Naive thymus-derived CD8-positive, alpha-beta T cell (primary cell): ENCODE measurements at places on chromosomes 3 and 15.
A peak's percentile ranks its signal among the peaks of the same experiment; 100 is the strongest.

- H3K4me3 ChIP-seq, result no peak overlapping the region
- H3K4me1 ChIP-seq, result no peaks in the 10 kb centered on the region
- DNase-seq, result no peak
- H3K27me3 ChIP-seq, result peaks cover 10% of the 10 kb centered on the region
- no peaks in the 10 kb centered on the region for H3K36me3 ChIP-seq
- no peak overlapping the region for H3K27ac ChIP-seq
These were observed 21.7 kb downstream of the AQP9 start for GRCh38 chr15:58159827-58160386.

DNA sequence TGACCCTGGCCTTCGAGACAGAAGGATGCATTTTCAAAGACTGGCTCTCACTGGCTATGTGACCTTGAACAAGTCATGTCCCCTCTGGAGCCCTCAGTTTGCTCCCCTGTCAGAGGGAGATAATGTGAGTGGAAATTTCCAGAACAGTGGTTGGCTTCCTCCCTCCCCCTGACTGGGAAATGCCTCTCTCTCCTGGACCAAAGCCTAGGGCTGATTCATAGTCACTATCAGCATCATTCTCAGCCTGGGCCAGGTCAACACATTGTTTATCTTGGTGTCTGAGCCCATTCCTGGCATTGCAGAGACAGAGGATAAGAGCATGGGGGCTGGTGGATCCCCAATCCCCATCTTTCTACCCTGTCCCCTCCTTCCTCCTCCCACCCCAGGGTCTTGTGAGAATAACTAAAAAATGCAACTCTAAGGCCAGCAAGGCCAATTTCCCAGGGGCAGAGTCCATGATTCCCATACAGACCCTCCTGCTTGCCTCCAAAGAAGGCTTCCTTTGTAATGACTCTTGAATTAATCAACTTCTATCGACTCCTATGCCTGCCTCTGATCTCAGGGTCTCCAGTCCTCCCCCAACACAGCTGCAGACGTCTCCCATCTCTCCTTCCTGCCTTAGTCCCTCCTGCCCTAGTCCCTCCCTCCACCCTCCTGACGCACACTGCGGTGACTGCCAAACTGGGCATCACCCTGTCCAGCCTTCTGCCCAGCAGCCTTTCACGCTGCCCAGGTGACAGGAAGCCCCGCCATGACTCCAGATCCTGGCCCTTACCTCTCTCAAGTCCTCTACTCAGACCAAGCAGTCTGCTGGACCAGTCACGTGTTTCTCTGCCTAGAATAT lies 35.4 kb upstream of the CORO2B start:
- no peak for DNase-seq
- H3K4me1 ChIP-seq, result no peaks in the 10 kb centered on the region
- no peak overlapping the region for H3K27ac ChIP-seq
- H3K4me3 ChIP-seq, result no peak overlapping the region
- H3K36me3 ChIP-seq, result no peaks in the 10 kb centered on the region

GRCh38 chr3:135106445-135106844 lies 311.4 kb downstream of the EPHB1 start:
- no peak overlapping the region for H3K27ac ChIP-seq
- no peak for DNase-seq
- no peaks in the 10 kb centered on the region for H3K4me1 ChIP-seq
- peaks cover 8% of the 10 kb centered on the region for H3K27me3 ChIP-seq

DNA sequence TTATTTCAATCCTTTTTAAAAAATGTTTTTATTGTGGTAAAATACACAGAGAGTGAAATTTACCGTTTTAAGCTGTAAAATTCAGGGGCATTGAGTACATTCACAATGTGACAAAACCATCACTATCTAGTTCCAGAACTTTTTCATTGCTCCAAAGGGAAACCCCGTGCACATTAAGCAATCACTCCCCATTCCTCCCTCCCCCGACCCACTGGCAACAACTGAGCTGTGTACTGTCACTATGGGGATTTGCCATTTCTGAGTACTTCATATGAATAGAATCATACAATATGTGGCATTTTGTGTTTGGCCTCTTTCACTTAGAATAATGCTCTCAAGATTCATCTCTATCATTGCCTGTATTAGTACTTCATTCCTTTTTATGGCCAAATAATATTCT lies 45.5 kb upstream of the BOC start:
- no peaks in the 10 kb centered on the region for H3K36me3 ChIP-seq
- no peaks in the 10 kb centered on the region for H3K4me1 ChIP-seq
- H3K27me3 ChIP-seq, result peaks cover 9% of the 10 kb centered on the region
- no peak overlapping the region for H3K27ac ChIP-seq
- no peak for DNase-seq

- peaks cover 19% of the 10 kb centered on the region for H3K27me3 ChIP-seq
- H3K4me1 ChIP-seq, result no peaks in the 10 kb centered on the region
- no peak for DNase-seq
- no peaks in the 10 kb centered on the region for H3K36me3 ChIP-seq
- H3K27ac ChIP-seq, result no peak overlapping the region
These were observed 71.4 kb downstream of the ARNT2 start for GRCh38 chr15:80475572-80475971.

GRCh38 chr3:34016925-34017587 lies 218.6 kb downstream of the PDCD6IP start:
- H3K4me3 ChIP-seq, result peak overlapping the region; percentile 56
- peaks cover 49% of the 10 kb centered on the region for H3K4me1 ChIP-seq
- peaks cover 1% of the 10 kb centered on the region for H3K27me3 ChIP-seq
- DNase-seq, result no peak

GRCh38 chr3:72888546-72889309 lies 882 bp downstream of the GXYLT2 start:
- H3K27me3 ChIP-seq, result peaks cover 43% of the 10 kb centered on the region
- DNase-seq, result no peak
- no peak overlapping the region for H3K27ac ChIP-seq
- H3K36me3 ChIP-seq, result peaks cover 4% of the 10 kb centered on the region
- H3K4me3 ChIP-seq, result peak overlapping the region; percentile 67

DNA sequence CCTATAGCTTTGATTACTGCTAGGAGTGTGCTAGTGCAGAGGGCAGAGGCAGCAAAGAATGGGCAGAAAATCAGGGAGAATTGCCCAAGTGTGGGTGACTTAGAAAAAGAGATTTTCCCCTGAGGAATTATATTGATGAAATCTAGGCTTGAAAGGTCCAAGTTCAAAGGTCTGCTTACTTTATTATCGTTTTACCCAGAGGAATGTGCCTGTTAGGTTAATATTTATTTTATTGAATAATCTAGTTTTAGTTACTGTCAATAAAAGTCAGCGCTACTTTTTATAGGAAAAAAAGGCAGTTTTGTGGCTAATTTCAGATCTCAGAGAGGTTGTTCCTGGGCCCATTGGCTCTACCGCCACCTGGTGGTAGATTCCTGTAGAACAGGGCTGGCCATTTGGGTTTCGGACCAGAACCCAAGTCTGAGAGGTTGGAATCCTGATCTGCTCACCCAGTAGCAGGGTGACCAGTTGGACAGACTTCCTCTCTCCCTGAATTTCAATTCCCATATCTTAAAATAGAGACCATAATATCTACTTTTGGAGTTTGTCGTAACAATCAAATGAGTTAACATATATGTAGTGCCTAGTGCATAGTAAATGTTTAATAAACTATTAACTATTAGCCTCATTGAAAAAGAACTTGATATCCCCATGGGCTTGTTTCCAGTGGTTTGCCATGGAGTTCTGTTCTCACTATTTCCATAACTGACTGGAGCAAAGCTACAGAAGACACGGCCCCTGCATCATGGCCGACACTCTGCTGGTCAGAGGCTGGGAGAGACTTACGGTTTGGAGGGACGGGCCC lies 62.7 kb upstream of the ZNF148 start:
- H3K27me3 ChIP-seq, result no peaks in the 10 kb centered on the region
- peak; percentile 24 for DNase-seq
- no peak overlapping the region for H3K4me3 ChIP-seq
- H3K27ac ChIP-seq, result no peak overlapping the region
- peaks cover 8% of the 10 kb centered on the region for H3K36me3 ChIP-seq

- H3K36me3 ChIP-seq, result no peaks in the 10 kb centered on the region
- DNase-seq, result no peak
- H3K4me3 ChIP-seq, result peak overlapping the region; percentile 11
- peak overlapping the region; percentile 38 for H3K27ac ChIP-seq
- H3K27me3 ChIP-seq, result no peaks in the 10 kb centered on the region
These were observed 20.1 kb upstream of the PLSCR5 start for GRCh38 chr3:146625186-146625775.

GRCh38 chr3:94171954-94172353 lies 109.1 kb downstream of the NSUN3 start:
- H3K27me3 ChIP-seq, result no peaks in the 10 kb centered on the region
- no peak overlapping the region for H3K4me3 ChIP-seq
- DNase-seq, result no peak
- H3K27ac ChIP-seq, result no peak overlapping the region
- H3K4me1 ChIP-seq, result no peaks in the 10 kb centered on the region
- H3K36me3 ChIP-seq, result no peaks in the 10 kb centered on the region

DNA sequence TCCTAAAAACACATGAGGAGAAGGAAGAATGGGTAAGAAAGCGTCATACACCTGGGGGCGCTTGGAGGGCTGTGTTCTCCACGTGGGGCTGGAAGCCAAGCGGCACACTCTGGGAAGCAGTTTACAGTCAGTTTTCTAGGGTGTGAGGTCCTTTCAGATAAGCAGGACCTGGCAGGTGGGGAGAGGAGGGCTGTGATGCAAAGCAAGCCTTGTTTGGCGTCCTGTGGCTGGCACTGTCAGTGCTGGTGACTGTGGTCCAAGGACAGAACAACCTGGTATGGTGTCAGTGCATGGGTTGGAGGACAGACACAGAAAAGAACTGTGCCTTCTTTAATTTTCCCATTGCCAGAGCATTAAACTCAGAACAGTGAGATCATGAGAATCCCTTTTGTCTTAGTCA lies 260.7 kb upstream of the NR2E3 start:
- H3K4me3 ChIP-seq, result no peak overlapping the region
- no peaks in the 10 kb centered on the region for H3K36me3 ChIP-seq
- peaks cover 4% of the 10 kb centered on the region for H3K27me3 ChIP-seq
- H3K27ac ChIP-seq, result no peak overlapping the region
- no peaks in the 10 kb centered on the region for H3K4me1 ChIP-seq
- DNase-seq, result no peak

DNA sequence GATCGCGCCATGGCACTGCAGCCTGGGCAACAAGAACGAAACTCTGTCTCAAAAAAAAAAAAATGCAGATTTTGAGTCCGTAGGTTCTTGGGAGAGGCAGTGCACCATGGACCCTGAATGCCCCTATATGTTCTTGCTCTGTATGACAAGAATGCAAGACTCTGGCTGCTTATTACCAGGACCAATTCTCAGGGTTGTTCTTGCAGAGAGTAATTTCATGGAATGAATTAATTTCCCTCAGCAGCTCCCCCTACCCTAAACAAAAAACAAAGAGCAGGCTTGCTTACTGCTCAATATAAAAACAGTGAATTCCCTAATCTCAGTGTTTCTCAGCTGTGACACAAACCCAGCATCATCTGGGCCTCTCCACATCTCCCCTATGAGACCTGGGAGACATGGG lies 20.5 kb upstream of the DYNC1LI1 start:
- H3K27me3 ChIP-seq, result peaks cover 3% of the 10 kb centered on the region
- no peaks in the 10 kb centered on the region for H3K36me3 ChIP-seq
- DNase-seq, result no peak
- H3K4me1 ChIP-seq, result no peaks in the 10 kb centered on the region
- no peak overlapping the region for H3K4me3 ChIP-seq

DNA sequence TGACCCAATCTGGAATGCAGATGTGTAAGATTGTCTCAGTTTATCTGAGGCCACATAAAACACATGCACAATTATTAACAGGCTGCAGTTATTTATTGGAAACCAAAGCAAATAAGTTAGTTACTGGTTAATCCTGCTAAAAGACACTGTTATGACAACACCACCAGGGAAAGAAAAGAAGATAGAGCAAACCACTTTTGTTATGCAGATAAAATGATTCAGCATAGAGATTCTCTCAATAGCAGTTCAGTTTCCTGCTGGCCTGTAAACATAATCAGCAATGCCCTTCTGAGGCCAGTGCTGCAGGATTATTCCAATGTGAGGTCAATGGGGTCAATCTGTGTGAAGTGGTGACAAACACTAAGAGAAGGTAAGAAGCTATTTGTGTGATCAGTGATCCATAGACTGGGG lies 244.4 kb downstream of the ZBTB20 start:
- no peak overlapping the region for H3K4me3 ChIP-seq
- H3K36me3 ChIP-seq, result peaks cover 29% of the 10 kb centered on the region
- no peak for DNase-seq
- peaks cover 23% of the 10 kb centered on the region for H3K4me1 ChIP-seq
- no peak overlapping the region for H3K27ac ChIP-seq

- H3K27ac ChIP-seq, result no peak overlapping the region
- no peaks in the 10 kb centered on the region for H3K27me3 ChIP-seq
- DNase-seq, result no peak
- H3K36me3 ChIP-seq, result peaks cover 47% of the 10 kb centered on the region
- peaks cover 6% of the 10 kb centered on the region for H3K4me1 ChIP-seq
- no peak overlapping the region for H3K4me3 ChIP-seq
These were observed 188.2 kb downstream of the ZBTB20 start for GRCh38 chr3:114958930-114959329.

DNA sequence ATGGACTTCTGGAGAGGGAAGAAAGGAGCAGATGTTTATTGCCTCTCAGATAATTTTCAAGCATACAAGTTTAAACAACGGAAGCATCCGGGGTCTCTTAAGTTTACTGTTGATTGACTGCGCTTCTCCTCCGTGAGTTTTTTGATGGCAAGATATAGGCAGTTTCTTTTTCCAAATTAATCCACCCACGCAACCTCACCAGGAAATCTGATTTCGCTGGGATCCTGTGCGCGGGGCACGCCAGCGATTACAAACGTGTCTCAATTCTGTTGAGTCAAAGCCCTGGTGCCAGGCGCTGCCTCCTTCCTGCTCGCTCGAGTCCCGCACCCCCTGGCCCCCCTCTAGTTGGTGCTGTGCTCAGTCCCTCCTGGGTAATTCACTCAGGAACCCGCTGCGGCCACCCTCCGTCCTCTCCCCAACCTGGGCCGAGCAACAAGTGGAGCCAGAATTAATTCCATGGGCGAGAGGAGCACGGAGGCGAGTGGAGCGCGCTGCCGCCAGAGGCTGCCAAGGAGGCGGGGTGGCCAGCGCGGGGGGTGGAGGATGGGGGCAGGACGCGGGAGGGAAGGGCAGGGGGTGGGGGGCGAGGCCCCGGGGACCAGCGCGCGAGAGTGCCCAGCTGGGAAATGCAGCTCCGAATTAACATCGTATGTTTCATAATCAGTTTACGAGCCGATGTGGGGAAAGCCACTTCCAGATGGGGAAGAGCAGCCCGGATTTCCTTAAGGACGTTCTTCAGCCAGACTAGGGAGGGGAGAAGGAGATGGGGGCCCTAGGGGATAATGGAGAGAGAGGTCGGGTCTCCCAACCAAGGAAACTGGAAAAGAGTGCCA lies 6.0 kb downstream of the WNT5A start:
- DNase-seq, result no peak
- no peak overlapping the region for H3K27ac ChIP-seq
- H3K4me1 ChIP-seq, result peaks cover 11% of the 10 kb centered on the region
- H3K4me3 ChIP-seq, result no peak overlapping the region

DNA sequence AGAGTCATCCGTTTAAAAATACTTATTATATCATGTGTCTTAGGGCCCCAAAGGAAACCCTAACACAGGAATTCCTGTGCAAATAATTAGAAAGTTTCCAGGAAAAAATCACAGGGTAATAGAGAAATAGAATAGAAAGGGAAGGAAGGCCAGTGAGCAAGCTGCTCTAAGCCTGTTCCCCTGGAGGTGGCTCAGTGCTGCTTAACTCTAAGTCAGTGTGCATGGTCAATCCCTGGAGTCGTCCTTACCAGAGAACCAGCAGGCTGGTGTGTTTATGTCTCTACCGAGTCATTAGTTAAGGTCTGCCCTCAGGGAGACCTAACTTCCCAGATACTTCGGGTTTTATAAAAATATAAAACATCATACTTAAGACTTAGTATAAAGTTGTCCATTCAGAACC lies 21.0 kb upstream of the MCF2L2 start:
- H3K36me3 ChIP-seq, result peaks cover 15% of the 10 kb centered on the region
- DNase-seq, result no peak
- no peak overlapping the region for H3K4me3 ChIP-seq
- no peaks in the 10 kb centered on the region for H3K27me3 ChIP-seq
